Fibroblast of mammary gland (primary cell): ENCODE measurements at places on chromosomes 1 and 21.

- DNase-seq = no peak
These were observed 569 bp downstream of the TRABD2B start for GRCh38 chr1:47996406-47997226.

DNA sequence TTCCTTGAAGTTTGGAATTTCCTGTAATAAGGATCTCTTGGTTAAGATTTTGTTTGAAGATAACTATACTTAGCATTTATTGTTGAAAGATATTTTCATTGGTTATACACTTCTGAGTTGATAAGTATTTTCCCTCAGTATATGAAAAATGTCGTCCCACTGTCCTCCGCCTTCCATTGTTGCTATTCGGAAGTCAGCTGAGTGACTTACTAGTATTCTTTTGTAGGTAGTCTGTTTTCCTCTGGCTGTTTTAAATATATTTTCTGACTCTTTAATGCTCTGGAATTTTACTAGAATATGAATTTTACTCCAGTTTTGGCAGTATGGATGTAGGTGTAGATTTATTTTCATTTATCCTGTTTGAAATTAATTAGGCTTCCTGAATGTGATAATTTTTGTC lies 498.7 kb upstream of the NFIA start:
- DNase-seq = no peak

GRCh38 chr21:41967708-41968107 lies 13.9 kb upstream of the C2CD2 start:
- no peak for DNase-seq

DNA sequence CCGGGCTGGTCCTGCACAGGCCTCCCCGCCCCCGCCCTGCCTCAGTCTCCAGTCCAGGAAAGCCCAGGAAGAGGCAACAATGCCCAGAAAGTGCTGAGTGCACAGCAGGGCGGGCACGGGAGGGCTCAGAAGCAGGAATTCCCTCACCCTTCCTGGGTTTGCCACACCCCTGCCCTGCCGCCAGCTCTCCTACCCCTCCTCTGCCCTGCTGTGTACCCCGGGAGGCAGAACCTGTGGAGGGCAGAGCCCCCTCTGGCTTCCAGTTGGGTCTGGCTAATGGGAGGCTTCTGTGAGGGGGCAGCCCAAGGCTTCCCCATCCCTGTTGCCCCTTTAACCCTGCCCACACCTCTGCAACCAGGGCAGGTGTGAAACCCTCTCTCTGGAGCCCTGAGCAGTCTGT lies 47.5 kb upstream of the CSF3R start:
- no peak for DNase-seq

DNA sequence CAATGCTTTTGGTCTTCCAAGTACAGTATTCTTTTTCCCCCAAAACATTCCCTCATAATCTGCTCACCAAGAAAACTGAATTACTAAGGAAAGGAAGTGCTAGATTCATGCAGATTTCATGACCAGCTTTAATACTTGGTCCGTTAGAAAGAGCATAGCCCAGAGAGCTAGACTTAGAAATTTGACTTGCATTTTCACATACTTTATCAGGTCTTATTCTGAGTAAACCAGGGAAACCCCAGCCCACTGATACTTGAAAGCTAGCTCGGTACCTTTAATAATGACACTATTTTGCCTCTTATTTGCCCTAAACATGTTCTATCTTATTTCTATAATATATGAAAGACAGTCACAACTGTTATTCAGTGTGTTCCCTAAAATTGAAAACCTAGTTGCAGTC lies 204.5 kb downstream of the TTLL7 start:
- DNase-seq = no peak

- peak; percentile 59 for DNase-seq
These were observed 66.4 kb downstream of the LUZP1 start for GRCh38 chr1:23102289-23102688.

DNA sequence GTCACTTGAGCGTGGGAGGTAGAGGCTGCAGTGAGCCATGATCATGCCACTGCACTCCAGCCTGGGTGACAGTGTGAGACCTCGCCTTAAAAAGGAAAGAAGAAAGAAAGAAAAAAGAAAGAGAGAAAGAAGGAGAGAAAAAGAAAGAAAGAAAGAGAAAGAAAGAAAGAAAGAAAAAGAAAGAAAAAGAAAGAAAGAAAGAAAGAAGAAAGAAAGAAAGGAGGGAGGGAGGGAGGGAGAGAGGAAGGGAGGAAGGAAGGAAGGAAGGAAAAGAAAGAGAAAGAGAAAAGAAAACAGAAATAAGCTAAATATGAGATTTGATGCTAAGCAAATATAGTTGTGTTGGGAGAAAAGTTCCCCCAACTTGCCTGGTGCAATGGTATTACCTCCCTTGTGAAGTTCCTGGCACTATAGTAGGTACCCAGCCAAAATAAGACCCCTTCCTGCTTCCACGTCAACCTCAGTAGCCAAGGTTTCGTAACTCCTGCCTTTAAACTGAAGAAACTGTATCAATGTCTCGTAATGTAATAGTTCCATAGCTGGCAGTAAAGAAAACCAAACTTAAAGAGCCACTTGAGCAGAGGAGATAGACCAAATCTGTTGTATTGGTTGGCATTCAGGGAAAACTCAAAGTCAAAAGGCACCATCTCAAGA lies 88.1 kb upstream of the HNRNPU start:
- DNase-seq = no peak

- DNase-seq = peak; percentile 5
These were observed 39.5 kb upstream of the EDARADD start for GRCh38 chr1:236354330-236355147.
